ENCODE measurements at places on chromosomes 1 and 21. TPM values are rescaled to one million over a fixed set of nuclear protein-coding genes. Genes with fewer than 3 reads are reported as not detected.

CA6 gene
- total RNA-seq, result not detected

ELOA gene
- total RNA-seq, result 30.7 TPM

DNA sequence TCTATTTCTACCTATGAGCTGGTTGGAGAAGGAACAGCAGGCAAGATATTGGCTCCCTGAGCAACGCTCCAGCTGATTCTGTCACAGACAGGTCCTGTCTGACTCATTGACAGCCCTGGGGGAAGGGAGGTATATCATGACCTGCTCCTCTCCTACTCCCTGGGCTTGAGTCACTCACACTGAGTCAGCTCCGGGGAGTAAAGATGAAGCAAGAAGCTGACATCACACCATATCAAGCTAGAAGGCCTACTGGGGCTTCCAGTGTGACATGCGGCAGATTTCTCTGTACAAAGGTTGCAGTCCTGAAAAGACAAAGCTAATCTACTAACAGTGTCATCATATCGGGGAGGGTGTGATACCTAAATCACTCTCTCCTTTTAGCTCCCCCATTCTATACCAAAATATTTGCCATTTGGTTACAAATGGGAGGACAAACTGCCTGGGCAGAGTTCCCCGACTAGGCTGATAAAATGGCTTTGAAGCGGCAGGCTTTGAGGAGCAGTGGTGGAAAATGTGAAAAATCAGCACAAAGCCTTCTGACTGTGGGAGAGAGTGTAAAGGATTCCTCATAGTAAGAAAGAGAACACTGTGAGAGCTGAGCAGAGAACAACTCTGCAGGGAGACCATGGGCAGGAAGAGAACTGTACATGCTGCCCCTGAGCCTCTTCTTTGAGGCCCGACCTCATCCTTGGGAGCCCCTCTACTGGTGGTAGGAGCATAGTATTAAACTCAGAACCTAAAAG, 15.5 kb downstream of the PI4KB start:
- DNase-seq, result peak; percentile 45

DNA sequence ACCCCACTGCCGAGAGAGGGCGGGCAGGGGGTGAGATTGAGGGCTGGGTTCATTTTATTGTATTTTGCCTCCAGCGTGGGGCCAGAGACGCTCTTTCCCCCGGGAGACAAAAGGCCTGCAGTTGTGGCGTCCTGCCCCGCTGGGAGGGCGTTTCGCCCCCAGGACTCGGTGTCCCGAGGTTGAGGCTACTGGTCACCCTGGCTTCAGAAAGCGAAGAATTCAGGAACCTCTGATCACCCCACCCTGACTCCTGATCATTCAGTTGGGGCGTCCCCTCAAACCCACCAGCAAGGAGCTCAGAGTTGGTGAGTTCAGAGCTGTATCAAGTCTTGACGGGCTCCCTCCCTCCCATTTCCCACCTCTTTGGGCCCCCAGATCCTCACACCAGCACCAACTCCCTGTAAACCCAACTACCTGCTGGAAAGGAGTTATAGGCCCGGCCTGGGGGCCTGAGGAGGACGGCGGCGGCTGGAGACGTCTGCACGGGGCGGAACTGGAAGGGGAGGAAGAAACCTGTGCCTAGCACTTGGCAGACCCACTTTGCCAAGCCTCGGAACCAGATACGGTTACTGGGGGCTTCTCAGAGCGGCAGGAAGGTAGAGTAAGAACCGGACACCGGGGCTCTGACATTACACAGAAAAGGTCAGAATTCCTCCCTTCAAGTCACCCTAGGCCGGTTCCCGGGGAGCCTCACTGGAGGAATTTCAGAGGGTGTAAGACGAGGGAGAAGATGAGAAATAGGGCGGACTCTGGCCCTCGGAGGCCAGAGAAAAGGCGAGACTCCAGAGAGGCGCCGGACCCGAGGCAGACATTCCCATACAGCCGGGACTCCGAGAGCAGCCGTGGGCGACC, 761 bp upstream of the PAX7 start:
- no peak for DNase-seq

SELL gene
- 0.23 TPM for total RNA-seq

DNA sequence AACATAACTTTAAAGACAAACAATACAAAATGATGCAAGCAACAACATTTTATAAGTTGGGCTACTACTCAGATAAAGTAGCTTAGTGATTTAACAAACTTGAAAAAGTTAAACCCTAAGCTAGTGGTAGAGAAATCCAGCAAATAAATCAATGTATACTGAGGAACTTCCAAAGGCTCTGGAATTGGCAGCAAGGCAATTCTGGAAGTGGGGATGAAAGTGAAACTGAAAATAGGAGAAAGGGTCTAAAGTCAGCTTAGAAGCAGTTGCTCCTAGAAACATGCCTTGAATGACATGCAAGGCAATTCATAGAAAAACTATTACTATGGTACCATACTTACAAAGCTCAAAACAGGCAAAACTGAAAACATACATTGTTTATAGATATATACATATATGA, 90.0 kb upstream of the CAMK1G start:
- no peak for DNase-seq

DNA sequence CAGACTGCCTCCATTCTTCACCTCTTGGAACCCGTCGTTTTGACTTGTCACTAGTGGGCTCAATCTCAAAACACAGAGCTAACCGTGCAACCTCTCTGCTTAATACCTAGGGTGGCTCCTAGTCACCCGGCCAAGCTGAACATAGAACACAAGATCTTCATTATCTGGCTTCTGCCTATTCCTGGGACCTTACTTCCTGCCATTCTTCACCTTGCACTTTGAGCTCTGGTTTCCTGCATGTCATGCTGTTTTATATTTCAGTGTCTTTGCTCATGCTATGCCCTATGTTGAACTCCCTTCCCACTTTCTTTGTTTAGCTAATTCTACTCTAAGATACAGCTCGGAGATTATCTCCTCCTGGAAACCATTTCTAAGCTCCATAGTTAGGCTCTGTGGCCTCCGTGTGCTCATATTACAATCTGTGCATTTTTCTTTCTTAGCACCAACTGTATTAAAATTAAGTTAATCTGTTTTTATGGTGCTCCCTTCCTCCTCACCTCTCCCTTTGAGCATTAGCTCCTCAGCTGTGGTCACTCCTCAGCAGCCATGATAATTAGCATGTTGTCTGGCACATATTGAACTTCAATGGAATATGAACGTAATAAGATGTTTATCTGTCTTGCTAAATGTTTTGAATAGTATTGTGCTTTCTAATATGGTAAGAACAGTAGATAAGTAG, 13.1 kb downstream of the GPSM2 start:
- DNase-seq, result no peak

CYP4A11 gene
- 0.41 TPM for total RNA-seq

TNN gene
- total RNA-seq, result not detected

SPRR5 gene
- not detected for total RNA-seq
